ENCODE measurements at places on chromosomes 1 and 21. TPM values are rescaled to one million over a fixed set of nuclear protein-coding genes. Genes with fewer than 3 reads are reported as not detected.

Gene HSF2BP
- 0.76 TPM for total RNA-seq

- H3K4me3 ChIP-seq: no peak overlapping the region
- no peaks in the 10 kb centered on the region for H3K4me1 ChIP-seq
- H3K27ac ChIP-seq: no peak overlapping the region
Observed at GRCh38 chr21:29372063-29372802, 73.5 kb downstream of the BACH1 start.

DNA sequence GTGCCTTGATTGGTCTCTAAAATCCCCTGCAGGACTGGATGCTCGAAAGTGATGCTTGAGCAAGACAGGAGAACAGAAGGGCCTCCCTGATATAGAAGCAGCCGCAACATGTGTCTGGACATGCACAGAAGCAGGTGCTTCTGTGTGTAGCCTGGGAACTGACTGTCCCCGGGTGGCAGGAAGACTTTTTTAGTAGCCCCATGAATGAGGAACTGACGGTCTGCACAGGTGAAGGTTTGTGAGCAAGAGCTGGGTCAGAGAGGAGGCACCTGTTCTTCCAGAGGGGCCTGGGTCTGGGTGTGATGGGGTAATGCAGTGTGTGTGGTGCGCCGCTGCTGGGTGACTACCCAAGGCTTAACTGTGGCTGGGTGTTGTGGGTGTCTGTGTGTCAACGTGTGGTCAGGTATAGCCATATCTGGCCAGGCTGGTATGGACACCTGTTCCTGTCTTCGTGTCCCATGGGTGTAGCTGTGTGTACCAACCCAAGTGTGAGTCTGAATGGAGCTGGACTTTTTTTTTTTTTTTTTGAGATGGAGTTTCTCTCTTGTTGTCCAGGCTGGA, 39.1 kb upstream of the FOXO6 start:
- no peaks in the 10 kb centered on the region for H3K27me3 ChIP-seq
- H3K4me3 ChIP-seq: no peak overlapping the region
- H3K27ac ChIP-seq: no peak overlapping the region
- DNase-seq: no peak
- no peaks in the 10 kb centered on the region for H3K4me1 ChIP-seq
- no peaks in the 10 kb centered on the region for H3K36me3 ChIP-seq

Gene CYP4B1
- total RNA-seq: not detected

- no peaks in the 10 kb centered on the region for H3K4me1 ChIP-seq
- H3K4me3 ChIP-seq: no peak overlapping the region
- H3K36me3 ChIP-seq: no peaks in the 10 kb centered on the region
- peak; percentile 33 for DNase-seq
- H3K27ac ChIP-seq: no peak overlapping the region
Observed at GRCh38 chr1:153478692-153479618, 18.5 kb upstream of the S100A7 start.

DNA sequence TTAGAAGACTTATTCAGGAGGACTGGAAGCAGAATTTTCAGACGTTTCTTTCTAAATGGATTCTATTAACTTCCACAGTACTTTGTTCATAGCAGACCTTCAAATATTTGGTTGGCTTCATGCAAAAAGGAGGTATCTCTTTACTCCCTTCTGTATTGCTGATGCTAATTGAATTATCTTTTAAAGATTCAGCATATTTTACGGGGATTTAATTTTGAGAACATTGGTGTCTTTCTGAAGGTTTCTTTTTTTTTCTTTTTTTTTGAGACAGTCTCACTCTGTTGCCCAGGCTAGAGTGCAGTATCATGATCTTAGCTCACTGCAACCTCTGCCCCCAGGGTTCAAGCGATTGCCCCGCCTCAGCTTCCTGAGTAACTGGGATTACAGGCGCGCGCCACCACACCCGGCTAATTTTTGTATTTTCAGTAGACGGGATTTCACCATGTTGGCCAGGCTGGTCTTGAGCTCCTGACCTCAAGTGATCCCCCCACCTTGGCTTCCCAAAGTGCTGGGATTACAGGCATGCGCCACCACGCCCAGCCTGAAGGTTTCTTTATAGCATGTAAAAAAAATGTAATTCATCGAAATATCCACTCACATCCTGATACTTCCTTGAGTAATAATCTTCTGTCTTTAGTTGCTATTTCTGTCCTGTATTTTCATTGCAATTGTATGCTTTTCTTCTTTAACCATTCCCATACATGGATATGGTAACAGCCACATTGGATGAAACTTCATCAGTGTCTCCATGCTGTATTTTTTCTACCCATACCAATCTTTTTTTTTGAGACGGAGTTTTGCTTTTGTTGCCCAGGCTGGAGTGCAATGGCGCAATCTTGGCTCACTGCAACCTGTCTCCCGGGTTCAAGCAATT, 14.5 kb downstream of the CNST start:
- H3K27ac ChIP-seq: peak overlapping the region; percentile 95
- H3K27me3 ChIP-seq: no peaks in the 10 kb centered on the region
- H3K4me3 ChIP-seq: peak overlapping the region; percentile 53
- peaks cover 58% of the 10 kb centered on the region for H3K4me1 ChIP-seq
- DNase-seq: no peak

GRCh38 chr21:15795533-15795932, 65.8 kb downstream of the USP25 start:
- H3K4me3 ChIP-seq: no peak overlapping the region
- no peak for DNase-seq
- H3K27me3 ChIP-seq: no peaks in the 10 kb centered on the region
- no peak overlapping the region for H3K27ac ChIP-seq
- H3K4me1 ChIP-seq: peaks cover 22% of the 10 kb centered on the region

Gene LGR6
- total RNA-seq: not detected

Gene LCE2C
- not detected for total RNA-seq

DNA sequence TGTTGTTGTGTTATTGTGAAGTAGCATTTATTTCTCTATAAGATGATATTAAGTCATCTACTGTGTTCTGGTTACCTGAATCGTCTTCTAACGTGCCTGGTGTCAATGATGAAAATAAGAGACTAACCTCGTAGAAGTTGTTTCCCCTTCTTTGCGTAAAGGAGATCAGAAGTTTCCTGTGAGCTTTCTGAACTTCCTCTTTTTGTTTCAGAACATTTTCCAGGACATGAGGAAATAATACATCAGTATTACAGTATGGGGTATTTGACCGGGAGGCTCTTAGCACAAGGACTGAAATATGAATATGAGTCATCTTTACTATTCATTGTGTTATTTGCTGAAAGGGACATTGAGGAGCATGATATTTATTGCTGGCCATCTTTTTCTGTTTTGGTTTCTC, 1.3 kb downstream of the ST6GALNAC3 start:
- H3K36me3 ChIP-seq: no peaks in the 10 kb centered on the region
- H3K4me3 ChIP-seq: no peak overlapping the region
- peak; percentile 69 for DNase-seq
- H3K4me1 ChIP-seq: peaks cover 9% of the 10 kb centered on the region

DNA sequence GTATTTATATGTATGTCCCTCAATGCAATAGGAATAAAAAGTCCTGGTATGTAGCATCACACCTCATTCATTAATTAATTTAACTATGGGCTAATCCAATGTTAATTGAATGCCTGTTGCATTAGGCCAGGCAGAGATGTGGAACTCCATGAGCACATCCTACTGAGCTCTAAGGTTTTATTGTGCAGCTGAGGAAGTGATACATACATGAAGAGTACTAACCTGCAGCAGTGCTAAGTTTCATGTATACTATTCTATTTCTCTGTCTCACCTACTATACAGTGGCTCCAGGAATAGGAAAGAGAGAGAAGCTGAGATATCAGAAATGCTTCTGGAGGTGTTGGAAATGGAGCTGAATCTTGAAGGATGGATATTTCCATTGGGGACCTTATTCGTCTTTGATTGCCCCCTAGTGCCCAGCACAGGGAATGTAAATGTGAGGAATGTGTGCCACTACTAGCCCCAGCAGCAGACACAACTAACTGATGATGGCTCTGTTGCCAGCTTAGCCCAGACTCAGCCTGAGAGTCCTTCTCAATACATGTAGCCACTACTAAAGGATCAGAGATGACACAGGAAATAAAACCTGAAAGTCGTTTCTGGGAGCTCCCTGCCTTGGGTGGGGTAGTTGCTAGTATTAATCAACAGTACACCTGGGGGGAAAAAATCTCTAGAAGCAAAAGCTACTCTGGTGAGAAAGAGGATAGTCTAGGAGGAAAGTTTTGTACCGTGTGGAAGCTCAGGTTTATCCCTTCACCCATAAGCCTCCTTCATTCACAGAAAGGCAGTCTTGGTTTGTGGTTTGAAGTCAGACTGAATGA, 173.3 kb upstream of the FOXD3 start:
- H3K36me3 ChIP-seq: no peaks in the 10 kb centered on the region
- H3K4me1 ChIP-seq: no peaks in the 10 kb centered on the region
- peak; percentile 70 for DNase-seq
- H3K27ac ChIP-seq: no peak overlapping the region
- H3K4me3 ChIP-seq: no peak overlapping the region
- no peaks in the 10 kb centered on the region for H3K27me3 ChIP-seq

Gene CA6
- total RNA-seq: not detected

- H3K27me3 ChIP-seq: no peaks in the 10 kb centered on the region
- no peak overlapping the region for H3K27ac ChIP-seq
- no peak for DNase-seq
- H3K4me3 ChIP-seq: no peak overlapping the region
Observed at GRCh38 chr1:201898992-201899391, 10.3 kb downstream of the SHISA4 start.

DNA sequence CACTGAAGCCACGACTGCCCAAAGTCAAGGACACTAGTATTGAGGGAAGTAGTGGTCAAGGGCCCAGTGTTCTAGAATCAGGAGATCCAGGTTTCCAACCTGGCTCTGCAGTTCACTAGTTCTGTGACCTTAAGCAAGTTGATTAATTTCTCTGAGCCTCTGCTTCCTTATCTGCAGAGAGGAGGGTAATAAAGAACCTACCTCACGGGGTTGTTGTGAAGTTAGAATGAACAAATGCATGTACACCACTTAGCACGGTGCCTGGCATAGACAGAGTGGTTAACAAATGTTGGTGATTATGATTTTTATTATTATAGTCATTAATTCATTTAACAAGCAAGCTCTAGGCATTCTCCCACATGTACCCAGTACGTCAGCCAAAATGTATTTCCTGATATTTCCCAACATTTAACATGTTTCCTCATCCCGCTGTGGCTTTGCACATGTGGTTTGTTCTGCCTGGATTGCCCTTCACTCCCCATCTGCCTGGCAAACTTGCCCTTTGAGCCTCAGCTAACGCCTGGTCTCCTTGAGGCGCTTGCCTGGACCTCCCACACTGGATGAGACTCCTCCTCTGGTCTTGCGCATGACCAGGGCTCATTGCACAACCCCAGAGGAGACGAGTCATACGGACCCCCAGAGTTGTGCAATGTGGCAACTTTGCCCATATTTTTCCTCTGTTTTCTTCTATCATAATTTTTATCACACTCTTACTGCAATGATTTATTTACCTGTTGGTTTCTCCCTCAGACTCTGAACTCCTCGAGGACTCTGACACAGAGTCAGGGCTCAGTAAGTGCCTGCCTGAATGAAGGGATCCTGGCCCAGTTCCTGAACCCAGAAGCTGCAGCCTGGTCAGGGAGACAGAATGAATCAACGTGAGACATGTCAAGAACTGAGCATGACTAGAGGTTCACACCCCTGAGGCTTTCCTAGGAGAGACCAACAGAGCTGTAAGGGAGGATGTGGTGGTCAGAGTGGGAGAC, 20.7 kb upstream of the MFSD2A start:
- no peaks in the 10 kb centered on the region for H3K36me3 ChIP-seq
- H3K27ac ChIP-seq: no peak overlapping the region
- no peaks in the 10 kb centered on the region for H3K4me1 ChIP-seq

DNA sequence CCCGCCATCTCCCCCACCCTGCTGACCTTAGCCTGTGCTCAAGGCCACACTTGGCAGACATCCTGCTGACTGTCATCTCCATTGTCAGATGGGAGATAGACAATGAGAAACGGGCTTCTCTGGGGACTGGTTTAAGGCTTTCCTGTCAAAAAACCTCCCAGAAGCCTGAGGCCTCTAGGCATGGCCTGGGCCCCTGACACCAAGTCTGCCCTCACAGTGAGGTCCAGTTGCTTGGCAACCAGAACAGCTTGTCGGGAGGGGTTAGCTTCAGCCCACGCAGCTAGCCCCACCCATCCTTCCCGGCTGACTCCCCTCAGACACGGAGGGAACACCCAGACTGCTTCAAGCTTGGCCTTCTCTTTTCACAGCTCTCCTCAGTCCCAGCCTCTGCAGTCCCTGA, 11.0 kb downstream of the PLEKHA6 start:
- H3K4me1 ChIP-seq: no peaks in the 10 kb centered on the region
- no peaks in the 10 kb centered on the region for H3K27me3 ChIP-seq
- H3K4me3 ChIP-seq: no peak overlapping the region

GRCh38 chr1:197842646-197843045, 59.8 kb upstream of the C1orf53 start:
- H3K4me1 ChIP-seq: no peaks in the 10 kb centered on the region
- H3K36me3 ChIP-seq: no peaks in the 10 kb centered on the region
- no peaks in the 10 kb centered on the region for H3K27me3 ChIP-seq

Gene LCE1A
- total RNA-seq: not detected

GRCh38 chr1:233883671-233884070, 20.8 kb upstream of the SLC35F3 start:
- H3K4me1 ChIP-seq: no peaks in the 10 kb centered on the region
- H3K27me3 ChIP-seq: no peaks in the 10 kb centered on the region
- H3K36me3 ChIP-seq: no peaks in the 10 kb centered on the region
- H3K27ac ChIP-seq: no peak overlapping the region

Gene TCHHL1
- not detected for total RNA-seq

DNA sequence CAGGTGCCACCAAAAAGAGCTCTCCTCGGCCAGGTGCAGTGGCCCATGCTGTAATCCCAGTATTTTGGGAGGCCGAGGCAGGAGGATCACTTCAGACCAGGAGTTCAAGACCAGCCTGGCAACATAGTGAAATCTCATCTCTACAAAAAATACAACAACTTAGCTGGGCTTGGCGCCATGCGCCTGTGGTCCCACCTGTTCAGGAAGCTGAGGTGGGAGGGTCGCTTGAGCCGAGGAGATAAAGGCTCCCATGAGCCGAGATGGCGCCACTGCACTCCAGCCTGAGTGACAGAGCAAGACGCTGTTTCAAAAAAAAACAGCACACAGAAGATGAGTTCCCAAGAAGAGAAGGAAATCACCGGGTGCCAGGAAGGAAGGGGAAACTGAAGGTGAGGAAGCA, 67.0 kb downstream of the CHD5 start:
- DNase-seq: no peak
- no peak overlapping the region for H3K4me3 ChIP-seq
- no peak overlapping the region for H3K27ac ChIP-seq
- H3K27me3 ChIP-seq: no peaks in the 10 kb centered on the region
- H3K4me1 ChIP-seq: no peaks in the 10 kb centered on the region
- H3K36me3 ChIP-seq: no peaks in the 10 kb centered on the region

Gene TMCO1
- 40.2 TPM for total RNA-seq

Gene GSTM1
- 8.5 TPM for total RNA-seq

- H3K27me3 ChIP-seq: no peaks in the 10 kb centered on the region
- no peaks in the 10 kb centered on the region for H3K36me3 ChIP-seq
- H3K4me1 ChIP-seq: no peaks in the 10 kb centered on the region
- no peak overlapping the region for H3K27ac ChIP-seq
- DNase-seq: no peak
Observed at GRCh38 chr1:113456967-113457366, 66.7 kb downstream of the MAGI3 start.

Gene ERICH3
- not detected for total RNA-seq

Measured in Karpas-422 (cell line).